ENCODE measurements at places on chromosomes 6 and 20. TPM values are rescaled to one million over a fixed set of nuclear protein-coding genes. Genes with fewer than 3 reads are reported as not detected.

GRCh38 chr6:12968290-12968689 is 251.7 kb downstream of the PHACTR1 start:
- peak; percentile 6 for DNase-seq

DNA sequence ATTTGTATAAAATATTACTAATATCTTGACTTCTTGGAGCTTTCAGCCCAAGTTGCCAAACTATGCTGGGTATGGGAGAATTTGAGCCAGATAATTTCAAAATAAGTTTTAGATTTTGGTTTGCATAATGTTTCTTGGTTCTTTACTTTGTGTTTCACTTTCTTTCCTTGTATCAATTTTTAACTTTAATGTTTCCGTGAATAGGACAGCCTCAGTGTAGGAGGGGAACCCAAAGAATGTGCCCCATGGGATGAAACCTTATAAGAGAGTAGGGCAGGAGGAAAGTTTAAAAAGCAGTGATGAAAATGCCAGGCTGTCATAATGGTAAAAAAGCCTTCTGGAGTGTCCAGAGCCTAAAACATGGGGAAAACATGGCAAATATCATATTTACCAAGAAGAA is 252.4 kb upstream of the IRAK1BP1 start:
- no peak for DNase-seq

Gene TPX2
- 37.7 TPM for polyA plus RNA-seq

DNA sequence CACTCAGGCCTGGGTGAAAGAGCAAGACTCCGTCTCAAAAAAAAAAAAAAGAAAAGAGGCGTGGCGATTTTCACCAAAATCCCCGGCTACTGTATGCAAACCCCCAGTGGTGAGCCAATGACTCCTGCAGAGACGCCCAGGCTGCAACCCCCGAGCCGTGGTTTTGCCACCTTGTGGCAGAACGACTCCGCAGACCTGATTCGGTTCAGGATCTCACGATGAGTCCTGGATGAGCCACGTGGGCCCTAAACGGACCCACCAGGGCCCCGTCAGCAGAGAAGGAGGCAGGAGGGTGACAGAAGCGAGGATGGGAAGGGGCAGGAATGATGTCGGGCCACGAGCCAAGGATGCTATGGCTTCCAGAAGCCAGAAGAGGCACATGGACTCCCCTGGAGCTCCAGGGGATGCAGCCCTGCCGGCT is 42.5 kb downstream of the SLC2A4RG start:
- DNase-seq = no peak

- DNase-seq = no peak
Observed at GRCh38 chr6:28808383-28808782, 115.4 kb downstream of the TRIM27 start.

DNA sequence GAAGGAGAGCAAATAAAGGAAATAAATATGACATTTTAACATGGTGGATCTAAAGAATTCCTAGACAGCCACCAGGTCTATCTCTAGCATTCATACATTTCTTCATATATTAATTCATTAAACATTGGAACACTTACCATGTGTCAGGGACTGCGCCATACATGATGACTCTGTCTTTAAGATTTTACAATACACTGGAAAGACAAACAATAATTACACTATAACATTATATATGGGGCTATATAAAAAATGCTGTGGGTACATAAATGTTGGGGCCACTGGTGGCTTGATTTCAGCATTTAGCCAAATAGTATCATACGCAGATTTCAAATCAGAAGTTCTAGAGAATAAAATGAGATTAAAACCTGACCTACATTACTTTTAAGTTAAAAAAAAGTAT is 33.3 kb upstream of the PKIB start:
- DNase-seq = no peak
